Stimulated activated CD4-positive, alpha-beta T cell treated with anti-CD3 and anti-CD28 coated beads, Interleukin-15, amount 100 ng/mL, for 24 hours (primary cell): ENCODE measurements at places on chromosomes 5 and 9.

GRCh38 chr5:173324115-173325001 lies 3.9 kb downstream of the STC2 start:
- no peak for DNase-seq

DNA sequence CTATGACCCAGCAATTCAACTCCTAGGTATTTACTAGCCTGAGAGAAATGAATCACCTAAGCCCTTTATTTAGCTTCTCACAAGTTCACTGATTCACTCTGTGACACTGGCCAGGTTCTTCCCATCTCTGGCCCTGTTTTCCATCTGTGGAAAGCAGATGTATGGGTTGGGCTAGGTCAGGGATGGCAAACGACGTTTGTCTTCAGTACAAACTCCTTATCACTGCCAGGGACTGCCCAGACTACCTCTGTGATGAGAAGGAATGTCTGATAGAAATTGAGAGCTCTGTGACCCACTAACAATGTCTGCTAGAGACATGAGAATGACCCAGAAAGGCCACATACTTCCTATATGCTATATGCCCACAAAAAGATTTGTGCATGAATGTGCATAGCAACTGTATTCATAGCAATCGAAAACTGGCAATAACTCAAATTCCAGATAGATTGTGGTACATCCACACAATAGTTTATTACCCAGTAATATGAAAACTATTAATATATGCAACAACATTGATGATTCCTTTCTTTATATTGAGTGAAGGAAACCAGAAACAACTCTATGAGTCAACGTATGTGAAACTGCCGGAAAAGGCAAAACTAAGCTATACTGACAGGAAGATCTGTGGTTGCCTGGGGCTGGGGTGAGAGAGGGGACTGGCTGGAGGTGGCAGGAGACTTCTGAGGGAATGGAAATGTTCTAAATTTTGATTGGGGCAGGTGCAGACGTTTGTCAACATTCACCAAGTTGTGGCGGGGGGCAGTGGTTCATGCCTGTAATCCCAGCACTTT lies 32.0 kb upstream of the ADAM19 start:
- DNase-seq: peak; percentile 79

DNA sequence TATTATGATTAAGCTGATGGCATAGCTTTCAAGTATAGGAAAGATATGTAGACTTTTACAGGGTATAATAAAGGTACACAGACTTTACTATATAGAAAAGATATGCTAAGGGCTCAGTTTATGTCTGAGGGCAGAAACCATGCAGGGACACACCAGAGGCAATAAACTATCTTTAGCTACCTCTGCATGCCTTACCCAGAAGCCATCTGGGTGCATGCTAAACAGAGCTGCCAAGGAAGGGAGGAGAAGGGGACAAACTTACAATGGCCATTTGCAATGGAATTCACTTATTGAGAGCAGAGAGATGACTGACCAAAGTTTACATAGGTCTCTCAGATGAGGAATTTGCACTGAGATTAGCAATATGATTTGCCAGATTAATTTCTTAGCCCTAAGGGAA lies 143.1 kb upstream of the NR4A3 start:
- DNase-seq: no peak

GRCh38 chr5:36739751-36740221 lies 133.4 kb downstream of the SLC1A3 start:
- DNase-seq: peak; percentile 80

- DNase-seq: no peak
Measured at GRCh38 chr5:106862450-106863193, 808.1 kb downstream of the EFNA5 start.

- DNase-seq: no peak
Measured at GRCh38 chr5:121628783-121629182, 222.9 kb upstream of the FTMT start.

DNA sequence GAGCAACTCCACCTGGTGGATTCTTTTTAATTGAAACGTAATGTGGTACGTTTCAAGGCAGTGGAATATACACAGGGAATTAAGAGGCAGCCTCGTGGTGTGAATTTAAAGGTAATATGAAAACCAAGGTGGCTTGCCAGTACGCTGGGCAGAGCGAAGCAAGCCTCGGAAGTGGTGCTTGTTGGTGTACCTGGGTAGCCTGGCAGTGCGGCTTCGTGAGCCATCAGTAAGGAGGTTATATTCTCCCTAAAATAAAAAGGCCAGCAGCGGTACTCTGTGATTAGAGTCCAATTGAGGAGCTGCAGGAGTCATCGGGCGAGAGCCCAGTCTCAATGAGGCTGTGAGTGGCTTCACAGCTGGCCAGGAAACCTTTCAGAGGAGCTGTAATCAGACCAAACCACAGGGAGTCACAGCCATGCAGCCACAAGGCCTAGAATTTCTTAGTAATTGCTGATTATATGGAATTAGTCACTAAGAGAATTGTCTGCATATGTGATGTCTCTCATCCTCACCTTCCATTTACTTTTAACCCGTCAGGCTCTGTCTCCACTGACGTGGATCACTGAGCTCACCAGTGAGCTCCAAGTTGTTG lies 57.7 kb downstream of the DCP2 start:
- DNase-seq: no peak

GRCh38 chr9:69975681-69976080 lies 68.0 kb upstream of the MAMDC2 start:
- DNase-seq: no peak

DNA sequence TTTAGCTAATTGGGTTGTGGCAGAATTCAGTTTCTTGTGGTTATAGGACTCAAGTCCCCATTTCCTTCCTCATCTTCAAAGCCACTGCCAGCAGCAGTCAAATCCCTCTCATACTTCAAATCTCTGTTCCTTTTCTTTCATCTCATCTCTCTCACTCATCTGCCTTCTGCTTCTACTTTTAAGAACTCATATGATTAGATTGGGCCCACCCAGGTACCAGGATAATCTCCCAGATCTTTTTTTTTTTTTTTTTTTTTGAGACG lies 8.0 kb upstream of the REEP5 start:
- no peak for DNase-seq

- no peak for DNase-seq
Measured at GRCh38 chr5:19058216-19058615, 929.8 kb downstream of the CDH18 start.

DNA sequence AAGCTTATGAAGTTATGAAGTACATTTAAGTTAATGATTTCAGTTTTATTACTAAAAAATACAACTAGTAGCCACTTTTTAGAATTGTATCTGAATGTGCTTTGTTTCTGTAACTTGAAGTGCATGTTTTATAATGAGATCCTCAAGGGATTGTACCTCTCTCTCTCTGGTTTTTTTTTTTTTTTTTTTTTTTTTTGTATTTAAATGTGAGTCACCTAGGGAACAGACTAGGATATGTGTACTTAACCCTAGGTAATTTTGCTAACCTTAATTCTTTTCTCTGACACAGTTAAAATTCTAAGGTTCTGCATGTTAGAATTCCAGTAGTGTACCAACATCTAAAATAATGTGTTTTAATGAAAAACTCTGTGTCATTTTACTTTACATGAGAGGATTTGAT lies 59.5 kb downstream of the CDC42SE2 start:
- no peak for DNase-seq

DNA sequence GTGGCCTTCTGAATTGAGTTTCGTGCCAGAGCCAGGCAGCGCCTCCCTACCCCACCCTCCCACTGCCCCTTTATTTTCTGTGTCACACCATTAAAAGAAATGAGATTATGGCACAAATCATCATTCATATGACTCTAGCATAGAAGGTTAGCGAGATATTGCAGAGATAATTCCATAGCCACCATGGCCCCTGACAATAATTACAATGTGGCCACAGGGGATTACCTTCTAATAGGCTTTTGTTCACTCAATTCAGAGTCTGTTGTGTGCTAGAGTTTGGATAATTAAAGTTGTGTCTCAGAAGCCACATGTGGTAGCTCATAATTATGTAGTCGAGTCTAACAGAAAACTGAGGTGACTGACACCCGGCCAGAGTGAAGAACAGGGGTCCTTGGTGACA lies 428.1 kb downstream of the ARHGEF28 start:
- DNase-seq: no peak

DNA sequence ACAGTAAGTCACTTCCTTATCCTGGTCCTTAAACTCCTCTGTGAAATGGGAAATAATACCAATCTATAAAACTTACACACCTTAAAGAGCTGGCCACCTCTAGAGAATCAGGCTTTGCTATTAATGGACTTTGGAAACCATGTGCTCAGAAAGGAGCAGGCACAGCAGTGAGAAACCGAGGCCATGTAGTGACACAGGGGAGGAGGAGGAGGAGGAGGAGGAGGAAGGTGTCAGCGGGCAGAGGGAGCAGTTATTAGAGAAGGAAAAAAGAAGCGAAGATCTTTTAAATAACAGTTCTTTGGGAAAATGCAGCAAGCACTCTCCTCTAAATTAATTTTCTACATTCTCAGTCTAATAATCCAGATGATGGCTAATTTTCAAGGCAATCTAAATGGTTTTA lies 38.0 kb downstream of the SUSD1 start:
- DNase-seq: no peak

DNA sequence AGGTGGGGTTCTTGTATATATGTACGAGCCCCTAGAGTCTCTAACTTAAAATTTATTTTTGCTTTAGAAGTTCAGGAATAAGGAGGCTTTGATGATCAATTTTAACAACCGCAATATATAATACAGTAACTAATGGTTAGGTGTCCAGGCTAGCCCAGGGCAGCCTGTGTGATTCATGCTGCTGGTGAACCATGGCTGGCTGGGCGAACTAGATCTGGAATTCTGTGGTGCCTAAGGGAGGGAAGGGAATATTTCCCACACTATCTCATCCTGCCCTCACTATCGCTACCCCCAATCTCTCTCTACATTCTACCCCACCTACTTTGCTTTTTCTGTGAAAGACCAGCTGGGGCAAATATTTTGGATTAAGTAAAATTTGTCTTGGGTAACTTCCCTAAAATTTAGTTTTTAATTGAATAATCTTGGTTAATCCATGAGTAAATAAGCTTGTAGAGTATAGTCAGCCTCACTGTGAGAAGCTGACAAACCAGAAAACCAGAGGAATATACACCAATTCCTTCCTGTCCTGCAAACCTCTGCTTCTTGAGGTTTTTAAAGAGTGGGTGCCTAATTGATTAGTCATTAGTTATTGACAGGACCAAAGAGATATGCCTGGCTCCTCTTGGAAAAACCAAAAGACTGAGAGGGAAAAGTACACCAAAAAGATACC lies 115.1 kb upstream of the CCDC152 start:
- DNase-seq: no peak

DNA sequence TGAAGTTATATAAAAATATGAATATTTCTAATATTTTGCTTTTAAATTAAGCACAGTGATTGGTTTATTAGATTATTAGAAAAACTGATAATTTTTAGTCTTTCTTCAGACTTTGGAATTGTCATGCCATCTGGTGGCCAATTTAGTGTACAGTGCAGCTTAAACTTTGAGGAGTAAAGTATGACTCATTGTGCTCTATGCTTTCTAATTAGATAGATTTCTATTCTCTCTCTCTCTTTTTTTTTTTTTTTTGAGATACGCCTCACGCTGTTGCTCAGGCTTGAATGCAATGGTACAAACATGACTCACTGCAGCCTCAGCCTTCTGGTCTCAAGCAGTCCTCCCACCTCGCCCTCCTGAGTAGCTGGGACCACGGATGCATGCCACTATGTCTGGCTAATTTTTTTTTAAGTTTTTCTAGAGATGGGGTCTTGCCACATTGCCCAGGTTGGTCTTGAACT lies 42.1 kb upstream of the GPR21 start:
- peak; percentile 50 for DNase-seq

DNA sequence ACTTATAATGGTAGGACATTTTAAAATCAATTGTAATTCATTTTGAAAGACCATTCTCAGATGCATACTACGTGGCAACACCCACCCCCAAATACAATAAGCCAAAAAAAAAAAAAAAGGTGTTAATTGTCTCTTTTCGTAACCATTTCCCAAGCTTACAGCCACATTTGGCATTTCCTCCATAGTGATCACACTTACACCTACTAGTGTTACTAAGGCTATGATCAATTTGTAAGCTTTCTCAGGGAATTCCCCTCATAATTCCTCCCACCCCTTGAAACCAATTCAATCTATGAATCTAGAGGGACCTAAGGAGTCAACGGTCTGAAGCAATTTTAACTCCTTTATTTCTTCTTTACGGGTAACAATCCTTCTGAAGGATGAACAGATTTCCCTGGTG lies 40.1 kb downstream of the NR2F1 start:
- no peak for DNase-seq

DNA sequence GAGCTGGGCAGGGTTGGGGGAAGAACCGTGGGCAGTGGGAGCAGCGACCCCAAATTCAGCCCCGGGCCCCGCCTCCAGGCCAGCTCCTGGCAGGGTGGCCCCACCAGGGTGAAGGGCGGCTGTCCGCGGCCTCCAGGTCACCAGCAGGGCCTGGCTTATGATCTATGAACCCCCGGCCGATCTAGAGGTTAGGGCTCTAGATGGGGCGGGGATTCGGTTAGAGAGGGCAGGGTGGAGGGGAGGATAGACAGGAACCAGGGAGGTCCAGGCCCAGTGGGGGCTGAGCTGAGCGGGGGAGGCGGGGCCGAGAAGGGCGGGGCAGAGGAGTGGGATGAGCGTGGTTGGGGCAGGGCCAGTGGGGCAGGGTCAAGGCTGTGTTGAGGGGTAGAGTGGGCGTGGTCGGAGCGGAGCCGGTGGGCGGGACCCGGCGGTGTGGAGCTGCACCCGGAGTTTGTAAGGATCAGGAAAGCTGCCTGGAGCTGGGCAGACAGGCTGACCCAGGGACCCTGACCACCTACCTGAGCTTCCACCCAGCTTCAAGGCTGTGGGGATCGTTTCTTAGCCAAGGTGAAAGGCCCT lies 29.3 kb upstream of the OBP2B start:
- peak; percentile 73 for DNase-seq

DNA sequence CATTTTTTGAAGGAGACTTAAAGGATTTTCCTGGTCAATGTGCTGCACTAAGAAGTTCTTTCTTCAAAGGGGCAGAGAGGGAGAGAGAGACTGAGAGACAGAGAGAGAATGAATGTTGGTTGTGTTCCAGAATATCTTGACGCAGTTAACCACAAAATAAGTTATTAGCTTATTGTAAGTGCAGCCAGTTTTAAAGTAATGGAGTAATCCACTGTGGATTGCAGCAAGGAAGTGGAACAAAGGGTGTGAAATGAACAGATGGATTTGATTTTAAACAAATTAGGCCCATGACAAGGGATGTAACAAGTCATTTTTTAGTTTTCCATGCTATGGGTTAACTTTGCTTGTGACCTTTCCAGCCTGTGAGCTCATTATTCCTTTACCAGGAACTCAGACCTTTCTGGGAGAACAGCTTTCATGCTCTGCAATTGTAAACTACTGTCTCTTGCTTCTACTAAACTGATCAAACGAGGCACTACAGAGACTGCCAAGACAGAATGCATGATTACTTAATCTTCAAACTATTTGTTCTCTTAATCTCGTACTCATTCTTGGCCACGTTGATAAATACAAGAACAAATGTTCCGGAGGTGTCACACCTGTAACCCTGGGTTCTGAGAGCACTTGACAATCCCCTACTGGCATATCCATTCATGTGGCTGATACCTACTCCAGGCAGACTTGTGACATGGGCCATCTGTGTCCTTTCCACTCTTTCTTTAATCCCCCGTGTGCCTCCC lies 131.1 kb downstream of the TLE1 start:
- no peak for DNase-seq

- no peak for DNase-seq
Measured at GRCh38 chr5:154373326-154373725, 72.5 kb upstream of the SAP30L start.

GRCh38 chr5:80706835-80707447 lies 52.2 kb upstream of the DHFR start:
- DNase-seq: no peak
